ENCODE measurements at places on chromosomes 6 and 20. TPM values are rescaled to one million over a fixed set of nuclear protein-coding genes. Genes with fewer than 3 reads are reported as not detected.

- peak; percentile 79 for DNase-seq
Measured at GRCh38 chr6:161417717-161418462, 144.0 kb upstream of the AGPAT4 start.

DNA sequence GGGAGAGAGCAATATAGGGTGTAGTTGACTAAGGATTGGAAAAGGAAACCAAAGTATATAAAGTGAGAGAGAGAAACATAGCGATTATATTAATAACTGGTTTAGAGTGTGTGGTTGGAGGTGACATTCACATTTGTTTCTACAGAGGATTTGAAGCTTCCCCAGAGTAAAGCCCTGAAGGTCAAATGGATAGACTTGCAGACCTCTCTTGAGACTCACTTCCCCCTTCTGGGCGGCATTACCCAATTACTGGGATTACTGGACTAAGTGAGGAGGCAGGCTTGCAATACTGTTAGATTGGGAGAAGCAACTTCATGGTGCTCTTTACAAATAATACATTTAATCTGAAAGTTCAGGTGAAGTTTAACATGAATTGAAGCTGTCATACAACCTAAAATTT lies 10.7 kb downstream of the FIG4 start:
- no peak for DNase-seq

Gene IP6K3
- total RNA-seq: 27.8 TPM

- no peak for DNase-seq
Measured at GRCh38 chr20:25469558-25469957, 62.1 kb downstream of the GINS1 start.

GRCh38 chr20:1087311-1087905 lies 31.0 kb upstream of the PSMF1 start:
- peak; percentile 21 for DNase-seq

GRCh38 chr6:92684386-92684785 lies 735.0 kb downstream of the EPHA7 start:
- DNase-seq: no peak

DNA sequence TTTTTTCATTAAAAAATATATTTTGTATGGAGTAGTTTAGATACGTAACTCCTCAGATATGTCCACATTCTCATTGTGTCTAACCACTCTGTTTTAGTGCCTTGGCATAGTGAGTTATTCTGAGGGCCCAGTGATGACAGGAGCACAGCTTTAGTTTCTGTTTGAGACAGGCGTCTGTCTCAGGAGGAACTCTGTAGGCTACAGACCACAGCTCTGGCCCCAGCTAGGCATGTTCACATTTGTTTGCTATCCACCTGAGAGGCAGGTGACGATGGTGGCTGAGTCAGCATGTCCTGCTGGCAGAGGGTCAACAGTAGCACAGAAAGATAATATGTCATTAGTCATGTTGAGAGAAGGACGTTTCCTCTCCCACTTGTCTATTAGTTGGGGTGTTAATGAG lies 16.3 kb downstream of the LRRC1 start:
- DNase-seq: no peak

GRCh38 chr6:113120582-113121285 lies 736.4 kb upstream of the MARCKS start:
- DNase-seq: peak; percentile 15

DNA sequence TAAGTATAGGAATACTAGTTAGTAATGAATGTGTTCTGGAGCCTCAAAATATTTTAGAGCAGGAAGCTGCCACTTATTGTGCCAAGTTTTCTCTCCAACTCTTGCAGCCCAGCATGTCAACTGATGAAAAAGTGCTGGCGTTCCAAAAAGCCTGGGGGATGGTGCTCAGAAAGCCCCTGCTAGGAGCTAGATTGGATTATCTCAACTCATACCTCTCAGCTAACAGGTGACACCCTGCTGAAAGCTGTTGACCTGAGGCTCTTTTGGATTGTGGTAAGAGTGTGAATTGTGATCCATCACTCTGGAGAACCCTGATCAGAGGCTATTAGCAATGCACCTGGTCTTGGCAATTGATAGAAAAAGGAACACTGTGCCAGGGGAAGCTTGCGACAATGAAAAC lies 580.4 kb downstream of the EYS start:
- DNase-seq: no peak

Gene ADGB
- total RNA-seq: 0.04 TPM

DNA sequence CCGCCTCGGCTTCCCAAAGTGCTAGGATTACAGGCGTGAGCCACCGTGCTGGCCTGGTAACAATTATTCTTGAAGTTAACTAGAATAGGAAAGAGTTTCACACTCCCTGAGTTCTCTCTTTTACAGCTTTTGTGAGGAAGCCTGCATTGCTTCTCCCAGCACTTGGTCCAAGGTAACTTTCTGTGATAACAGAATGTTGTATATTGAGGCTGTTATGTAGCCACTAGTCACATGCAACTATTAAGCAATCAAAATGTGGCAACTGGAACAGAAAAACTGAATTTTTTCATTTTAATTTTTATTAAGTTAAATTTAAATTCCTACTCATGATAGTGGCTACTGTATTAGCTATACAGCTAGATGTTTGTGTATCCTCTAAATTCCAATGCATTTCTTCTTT lies 2.5 kb downstream of the TRIM38 start:
- DNase-seq: no peak

DNA sequence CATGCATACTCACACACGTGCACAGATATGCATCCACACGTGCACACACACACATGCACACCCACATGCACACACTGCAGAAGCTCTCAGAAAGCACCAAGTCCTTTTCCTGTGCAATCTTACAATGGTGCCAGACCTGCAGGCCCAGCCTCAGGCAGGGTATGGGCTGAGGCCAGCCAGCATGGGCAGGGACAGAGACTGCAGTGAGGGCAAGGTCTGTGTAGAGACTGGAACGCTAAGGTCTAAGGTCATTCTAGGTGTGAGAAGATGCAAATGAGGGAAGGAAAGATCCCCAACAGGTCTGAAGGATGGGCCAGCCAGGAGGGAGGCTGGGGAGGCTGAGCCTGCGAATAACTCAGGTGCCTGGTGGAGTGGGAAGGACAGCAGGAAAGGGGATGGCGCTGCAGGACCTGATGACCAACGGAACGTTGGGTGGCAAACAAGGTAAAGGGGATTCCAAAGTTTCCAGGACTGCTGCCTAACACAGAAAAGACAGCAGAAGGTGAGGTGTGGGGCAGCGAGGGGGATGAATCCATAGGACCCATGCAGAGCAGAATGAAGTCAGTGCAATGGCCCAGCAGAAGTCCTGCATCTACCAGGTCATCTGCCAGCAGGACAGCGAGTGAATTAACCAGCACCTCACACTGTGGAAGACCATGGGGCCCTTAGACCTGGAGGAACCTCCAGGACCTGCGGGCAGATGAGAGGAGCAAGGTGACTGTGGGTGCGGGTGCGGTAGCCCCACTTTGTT lies 67.0 kb downstream of the ABHD12 start:
- no peak for DNase-seq

Gene PDYN
- total RNA-seq: not detected

DNA sequence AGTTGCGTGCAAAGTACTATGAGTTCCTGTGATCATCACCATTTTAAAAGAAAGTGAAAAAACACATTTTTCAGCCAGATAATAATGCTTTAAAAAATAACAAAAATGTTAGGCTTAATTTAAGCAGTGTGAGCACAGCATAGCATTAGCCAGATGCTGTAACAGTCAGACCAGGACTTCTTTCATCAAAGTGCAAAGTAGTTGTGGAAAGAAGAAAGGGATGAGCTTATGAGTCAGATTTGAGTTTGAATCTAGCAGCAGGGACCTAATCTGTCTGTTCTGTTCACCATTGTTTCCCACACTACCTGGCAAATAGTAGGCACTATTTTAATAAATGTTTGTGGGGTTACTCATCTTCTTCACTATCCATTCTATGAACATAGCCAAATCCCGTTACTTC lies 70.1 kb downstream of the KLHL32 start:
- DNase-seq: no peak

Gene ZC2HC1B
- total RNA-seq: 0.53 TPM

DNA sequence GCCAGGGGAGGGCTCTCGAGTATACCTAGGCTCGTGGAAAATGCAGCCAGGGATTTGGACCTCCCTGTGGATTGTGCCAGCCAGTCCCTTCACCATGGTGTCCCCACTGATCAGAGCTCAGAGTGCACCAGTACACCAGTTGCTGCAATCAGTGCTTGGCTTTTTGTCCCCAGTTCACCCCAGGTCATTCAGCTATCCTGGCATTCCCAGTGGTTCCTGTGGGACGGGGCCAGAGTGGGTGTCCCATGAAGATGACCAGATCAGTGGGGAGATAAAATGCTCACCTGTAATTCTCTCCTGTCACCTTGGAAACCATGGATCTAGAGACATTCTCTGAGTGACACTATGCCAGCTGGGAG lies 23.8 kb downstream of the MAS1 start:
- no peak for DNase-seq

All from muscle of leg (tissue), 16 donors.